Activated CD4-positive, alpha-beta memory T cell treated with anti-CD3 and anti-CD28 coated beads, Interleukin-2, amount 10 ng/mL, durations not matched to agents 7 days and 5 days (primary cell): ENCODE measurements at places on chromosomes 7 and 10. TPM values are rescaled to one million over a fixed set of nuclear protein-coding genes. Genes with fewer than 3 reads are reported as not detected.

The PNLIP gene
- not detected for total RNA-seq

The PTPRN2 gene
- total RNA-seq: 4.8 TPM

The IL15RA gene
- total RNA-seq: 22.1 TPM

The MSS51 gene
- total RNA-seq: 3.3 TPM

The SEMA4G gene
- total RNA-seq: 0.98 TPM

The CHST15 gene
- 0.20 TPM for total RNA-seq

The SEMA3E gene
- total RNA-seq: not detected

- H3K36me3 ChIP-seq: no peaks in the 10 kb centered on the region
- H3K27me3 ChIP-seq: peaks cover 6% of the 10 kb centered on the region
- H3K4me3 ChIP-seq: no peak overlapping the region
- H3K4me1 ChIP-seq: peaks cover 3% of the 10 kb centered on the region
- no peak overlapping the region for H3K27ac ChIP-seq
- no peak for DNase-seq
These were observed 152.4 kb downstream of the PRPF18 start for GRCh38 chr10:13739183-13739582.

GRCh38 chr7:15820319-15820718, 133.8 kb upstream of the MEOX2 start:
- H3K4me3 ChIP-seq: no peak overlapping the region
- no peaks in the 10 kb centered on the region for H3K27me3 ChIP-seq
- H3K4me1 ChIP-seq: no peaks in the 10 kb centered on the region
- no peak for DNase-seq
- H3K36me3 ChIP-seq: no peaks in the 10 kb centered on the region
- H3K27ac ChIP-seq: no peak overlapping the region

DNA sequence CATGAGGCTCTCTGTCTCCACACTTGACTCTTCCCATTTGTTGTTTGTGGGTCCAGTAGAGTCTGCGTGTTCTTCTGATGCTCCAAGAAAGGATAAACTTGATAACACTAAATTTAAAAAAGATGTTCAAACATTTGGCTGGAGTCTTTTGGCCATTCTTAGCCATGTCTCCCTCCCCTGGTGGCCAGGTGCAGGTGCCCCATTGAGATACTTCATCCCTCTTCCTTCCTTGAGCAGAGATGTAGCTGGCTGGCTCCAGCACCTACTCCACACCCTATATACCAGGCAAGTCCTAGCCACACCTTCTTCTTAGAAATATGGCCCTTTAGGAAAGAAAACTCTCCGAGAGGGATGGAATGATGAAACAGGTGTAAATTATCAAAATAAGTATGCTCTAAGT, 103.2 kb upstream of the GJD4 start:
- no peaks in the 10 kb centered on the region for H3K27me3 ChIP-seq
- H3K4me1 ChIP-seq: no peaks in the 10 kb centered on the region
- no peaks in the 10 kb centered on the region for H3K36me3 ChIP-seq
- no peak for DNase-seq
- no peak overlapping the region for H3K4me3 ChIP-seq

DNA sequence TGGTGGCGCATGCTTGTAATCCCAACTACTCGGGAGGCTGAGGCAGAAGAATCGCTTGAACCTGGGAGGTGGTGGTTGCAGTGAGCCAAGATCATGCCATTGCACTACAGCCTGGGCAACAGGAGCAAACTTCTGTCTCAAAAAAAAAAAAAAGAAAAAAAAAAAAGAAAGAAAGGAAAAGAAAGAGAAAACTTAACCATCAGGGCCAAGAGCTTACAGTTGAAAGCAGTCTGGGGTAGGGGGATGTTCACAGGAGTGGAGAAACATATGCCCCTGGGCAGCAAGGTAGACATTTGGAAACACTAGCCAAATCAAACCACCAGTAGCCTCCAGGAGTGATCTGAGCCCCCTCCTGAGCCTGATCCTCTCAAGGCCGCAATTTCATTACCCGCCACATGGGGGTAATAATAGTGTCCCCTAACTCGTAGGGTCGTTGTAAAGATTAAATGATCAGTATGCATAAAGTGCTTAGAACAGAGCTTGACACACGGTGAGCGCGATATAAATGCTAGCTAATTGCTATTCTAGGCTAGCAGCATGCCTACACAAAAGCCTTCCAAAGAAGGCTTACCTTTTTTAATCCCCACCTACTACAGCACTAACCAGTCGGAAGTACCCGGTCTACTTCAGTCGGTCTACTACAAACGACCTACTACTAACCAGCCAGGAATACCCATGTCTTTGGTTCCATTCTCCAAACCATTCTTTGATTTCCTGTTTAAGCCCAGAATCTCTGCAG, 274.3 kb upstream of the NEBL start:
- no peak for DNase-seq
- no peak overlapping the region for H3K4me3 ChIP-seq
- peaks cover 42% of the 10 kb centered on the region for H3K27me3 ChIP-seq
- H3K36me3 ChIP-seq: peaks cover 2% of the 10 kb centered on the region
- peaks cover 5% of the 10 kb centered on the region for H3K4me1 ChIP-seq

DNA sequence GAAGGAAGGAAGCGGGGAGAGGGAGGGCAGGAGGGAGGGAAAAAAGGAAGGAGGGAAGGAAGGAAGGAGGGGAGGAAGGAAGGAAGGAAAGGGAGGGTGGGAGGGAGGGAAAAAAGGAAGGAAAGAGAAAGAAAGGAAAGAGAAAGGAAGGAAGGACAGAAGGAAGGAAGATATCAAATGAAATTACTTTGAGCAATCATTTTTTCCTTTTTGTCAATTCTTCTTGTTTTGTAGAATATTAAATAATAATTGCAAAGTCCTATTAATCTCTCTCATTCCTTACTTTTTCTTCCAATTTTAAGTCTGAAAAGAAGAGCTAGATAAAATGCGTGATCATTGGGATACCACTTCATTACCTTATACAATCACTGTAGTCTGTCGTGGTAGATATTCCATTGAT, 117.5 kb downstream of the PLXDC2 start:
- H3K4me1 ChIP-seq: no peaks in the 10 kb centered on the region
- DNase-seq: no peak
- H3K4me3 ChIP-seq: no peak overlapping the region
- H3K36me3 ChIP-seq: no peaks in the 10 kb centered on the region
- H3K27ac ChIP-seq: no peak overlapping the region
- H3K27me3 ChIP-seq: no peaks in the 10 kb centered on the region

GRCh38 chr10:95277614-95278013, 13.2 kb downstream of the PDLIM1 start:
- no peaks in the 10 kb centered on the region for H3K4me1 ChIP-seq
- no peaks in the 10 kb centered on the region for H3K36me3 ChIP-seq
- no peak overlapping the region for H3K4me3 ChIP-seq
- H3K27ac ChIP-seq: no peak overlapping the region
- DNase-seq: no peak
- H3K27me3 ChIP-seq: no peaks in the 10 kb centered on the region

DNA sequence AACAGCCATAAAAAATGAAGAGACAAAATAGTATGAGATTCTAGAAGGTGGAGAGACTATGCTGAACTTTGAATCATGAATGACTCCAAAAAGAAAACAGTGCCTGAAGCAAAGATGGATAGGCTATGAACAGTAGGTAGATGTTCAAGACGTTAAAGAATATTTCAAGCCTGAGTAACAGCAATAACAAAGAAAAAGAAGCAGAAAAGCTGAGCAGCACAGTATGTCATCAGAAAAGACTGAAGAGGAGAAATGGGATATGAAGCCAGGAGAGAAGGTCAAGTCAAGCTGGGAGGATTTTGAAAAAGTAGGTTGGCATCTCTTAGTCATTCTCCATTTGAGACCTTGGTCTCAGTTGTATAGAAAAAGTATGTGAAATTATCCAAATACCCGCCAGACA, 484.4 kb downstream of the SORCS1 start:
- H3K4me3 ChIP-seq: no peak overlapping the region
- DNase-seq: no peak
- H3K27me3 ChIP-seq: no peaks in the 10 kb centered on the region
- H3K36me3 ChIP-seq: no peaks in the 10 kb centered on the region
- no peak overlapping the region for H3K27ac ChIP-seq

DNA sequence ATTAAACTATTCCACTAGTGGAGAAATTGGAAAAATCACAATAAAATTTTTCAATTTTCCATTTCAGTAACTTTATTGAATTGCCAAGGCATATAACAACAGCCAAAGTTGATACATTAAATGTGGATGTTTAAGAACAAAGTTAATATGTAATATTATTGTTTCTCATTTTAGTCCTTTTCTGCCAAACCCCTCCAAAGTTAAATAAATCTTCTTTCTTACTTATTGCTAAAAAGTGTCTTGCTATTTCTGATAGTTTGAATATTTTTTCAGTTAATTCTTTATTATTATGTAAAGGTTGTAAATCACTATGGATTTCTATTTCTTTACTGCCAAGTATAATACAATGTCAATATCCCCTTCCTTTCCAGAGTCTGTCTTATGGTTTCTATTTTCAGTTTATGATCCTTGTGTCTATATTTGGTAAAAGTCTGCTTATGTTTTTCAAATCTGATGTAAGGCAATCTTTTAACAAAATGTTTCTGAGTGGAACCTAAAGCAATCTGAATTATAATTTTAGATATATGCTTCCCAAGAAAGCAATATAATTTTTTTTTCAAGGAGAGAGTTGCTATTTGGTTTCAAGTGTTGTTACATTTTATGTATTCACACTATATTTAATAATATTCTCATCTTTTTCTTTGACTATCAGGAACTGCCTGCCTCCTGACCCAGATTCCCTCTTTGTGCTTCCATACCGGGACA, 80.3 kb upstream of the RHOBTB1 start:
- no peaks in the 10 kb centered on the region for H3K4me1 ChIP-seq
- no peak for DNase-seq
- H3K36me3 ChIP-seq: no peaks in the 10 kb centered on the region
- no peak overlapping the region for H3K27ac ChIP-seq
- no peak overlapping the region for H3K4me3 ChIP-seq
- peaks cover 9% of the 10 kb centered on the region for H3K27me3 ChIP-seq

DNA sequence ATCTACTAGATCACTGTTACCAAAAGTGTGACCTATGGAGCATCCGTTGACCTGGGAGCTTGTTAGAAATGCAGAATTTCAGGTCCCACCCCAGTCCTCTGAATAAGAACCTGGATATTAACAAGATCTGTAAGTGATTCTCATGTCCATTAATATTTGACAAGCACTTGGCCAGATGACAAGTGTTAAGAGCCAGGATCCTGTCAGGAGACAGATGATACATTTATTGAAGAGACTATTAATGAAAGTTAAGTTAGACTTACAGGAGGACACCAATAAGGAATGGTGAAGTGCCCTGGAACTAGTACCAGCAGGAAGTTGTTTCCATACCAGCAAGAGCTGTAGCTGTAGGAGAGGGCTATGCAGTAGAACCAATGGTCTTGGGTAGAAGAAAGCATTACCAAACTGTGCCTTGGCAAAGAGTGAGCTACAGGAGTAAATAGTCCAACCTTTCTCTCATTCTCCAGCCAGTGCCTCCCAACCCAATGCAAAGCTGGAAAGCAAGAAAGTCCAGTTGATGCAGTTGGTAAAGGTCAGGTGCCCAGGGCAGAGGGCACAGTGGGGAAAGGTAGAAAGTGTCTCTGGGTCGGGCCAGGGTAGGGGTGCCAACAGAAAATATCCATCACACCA, 35.3 kb upstream of the ADD3 start:
- H3K27ac ChIP-seq: no peak overlapping the region
- no peak overlapping the region for H3K4me3 ChIP-seq
- H3K27me3 ChIP-seq: peaks cover 4% of the 10 kb centered on the region
- no peaks in the 10 kb centered on the region for H3K4me1 ChIP-seq

DNA sequence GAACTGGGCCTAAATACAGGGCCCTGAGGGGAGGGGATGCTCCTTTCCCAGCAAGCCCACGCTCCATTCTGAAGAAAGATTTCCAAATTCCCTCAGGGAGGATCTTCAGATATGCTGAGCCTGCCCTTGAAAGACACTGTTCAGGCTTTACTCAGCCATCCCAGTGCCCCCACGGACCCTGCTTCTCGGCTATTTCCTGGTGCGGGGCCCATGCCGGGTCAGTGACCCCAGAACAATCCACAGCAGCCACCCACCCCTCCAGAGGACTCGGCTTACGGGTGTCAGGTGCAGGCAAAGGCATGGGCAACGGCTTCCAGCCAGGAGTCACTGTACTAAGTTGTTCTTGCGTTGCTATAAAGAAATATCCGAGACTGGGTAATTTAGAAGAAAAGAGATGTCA, 137.1 kb downstream of the OAT start:
- H3K27me3 ChIP-seq: no peaks in the 10 kb centered on the region
- no peak for DNase-seq
- H3K36me3 ChIP-seq: no peaks in the 10 kb centered on the region
- H3K4me3 ChIP-seq: no peak overlapping the region

DNA sequence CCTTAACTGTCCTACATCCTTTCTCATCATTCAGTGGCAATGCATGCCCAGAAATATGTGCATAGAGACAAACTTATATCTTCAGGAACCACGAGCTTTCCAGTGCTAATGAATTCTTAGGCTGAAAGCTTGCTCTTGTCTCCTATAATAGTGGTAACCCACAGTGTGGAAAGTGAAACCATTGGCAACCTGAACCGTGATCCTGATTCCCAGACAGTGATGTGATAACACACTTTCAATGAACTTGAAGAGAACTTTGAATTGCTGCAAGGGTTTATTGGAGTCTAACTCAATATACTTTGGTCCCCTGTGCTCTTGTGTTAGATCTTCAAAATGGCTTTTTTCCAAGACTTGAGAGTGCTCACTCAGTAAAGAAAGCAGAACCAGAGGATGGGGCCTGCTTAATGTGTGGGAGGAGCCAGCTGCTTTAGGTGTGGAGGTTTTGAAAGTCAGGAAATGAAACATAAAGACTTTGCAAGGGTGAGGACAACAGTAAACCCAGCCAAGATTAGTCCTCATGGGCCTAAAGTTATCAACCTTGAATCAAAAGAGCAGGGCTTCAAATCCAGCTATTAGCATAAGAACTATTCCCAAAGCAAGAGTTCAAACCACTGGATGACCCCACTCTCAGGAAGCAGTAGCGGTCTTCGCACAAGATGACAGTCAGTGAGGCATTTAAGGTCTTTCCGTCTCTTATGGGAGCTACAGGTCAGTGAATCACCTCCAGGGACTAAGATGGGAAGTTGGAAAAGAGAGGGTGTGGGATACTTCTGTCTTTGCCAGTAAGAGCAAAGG, 332.4 kb upstream of the NRP1 start:
- no peaks in the 10 kb centered on the region for H3K36me3 ChIP-seq
- no peak overlapping the region for H3K27ac ChIP-seq
- H3K27me3 ChIP-seq: peaks cover 4% of the 10 kb centered on the region
- no peak for DNase-seq

DNA sequence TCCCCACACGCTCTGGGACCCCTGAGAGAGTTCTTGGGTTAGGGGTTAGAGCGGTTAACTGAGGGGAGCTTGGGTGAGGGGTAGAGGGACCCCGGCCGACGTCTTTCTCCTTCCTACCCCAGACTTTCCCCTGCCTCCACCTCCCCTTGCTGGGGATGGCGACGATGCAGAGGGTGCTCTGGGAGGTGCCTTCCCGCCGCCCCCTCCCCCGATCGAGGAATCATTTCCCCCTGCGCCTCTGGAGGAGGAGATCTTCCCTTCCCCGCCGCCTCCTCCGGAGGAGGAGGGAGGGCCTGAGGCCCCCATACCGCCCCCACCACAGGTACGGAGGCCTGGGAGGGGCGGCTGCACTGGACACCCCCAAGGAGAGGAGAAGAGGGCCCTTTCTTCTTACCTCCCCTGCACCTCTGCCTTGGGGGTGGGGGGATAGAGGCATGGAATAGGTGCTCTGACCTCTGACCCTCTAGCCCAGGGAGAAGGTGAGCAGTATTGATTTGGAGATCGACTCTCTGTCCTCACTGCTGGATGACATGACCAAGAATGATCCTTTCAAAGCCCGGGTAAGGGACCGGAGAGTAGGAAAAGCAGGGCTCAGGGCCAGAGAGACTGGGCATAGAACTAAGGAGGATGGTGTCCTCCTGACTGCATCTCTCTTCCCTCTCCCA, 1.1 kb downstream of the ZYX start:
- no peak for DNase-seq
- H3K4me1 ChIP-seq: peaks cover 23% of the 10 kb centered on the region
- no peak overlapping the region for H3K4me3 ChIP-seq
- peak overlapping the region; percentile 68 for H3K27ac ChIP-seq
